HFFc6 (cell line): ENCODE measurements at places on chromosomes 5 and 9.

- no peak for DNase-seq
These were observed 185.5 kb downstream of the ARHGAP26 start for GRCh38 chr5:142955628-142956027.

DNA sequence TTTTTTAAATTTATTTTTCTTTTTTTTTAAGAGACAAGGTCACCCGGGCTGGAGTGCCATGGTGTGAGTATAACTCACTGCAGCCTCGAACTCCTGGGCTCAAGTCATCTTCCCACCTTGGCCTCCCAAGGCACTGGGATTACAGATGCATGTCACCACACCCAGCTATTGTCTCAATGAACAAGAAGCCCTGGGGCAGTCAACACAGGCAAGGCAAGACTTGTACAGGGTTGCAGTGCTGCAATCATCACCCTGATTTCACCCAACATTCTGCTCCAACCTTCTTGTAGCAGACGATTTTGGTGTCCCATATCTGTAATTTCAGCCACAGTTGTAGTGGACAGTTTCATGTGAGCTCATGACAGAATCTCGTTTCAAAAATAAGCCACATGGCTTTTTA is 205.8 kb upstream of the KIF2A start:
- DNase-seq: no peak

GRCh38 chr5:146620669-146621051 is 104.7 kb upstream of the GPR151 start:
- DNase-seq: no peak

DNA sequence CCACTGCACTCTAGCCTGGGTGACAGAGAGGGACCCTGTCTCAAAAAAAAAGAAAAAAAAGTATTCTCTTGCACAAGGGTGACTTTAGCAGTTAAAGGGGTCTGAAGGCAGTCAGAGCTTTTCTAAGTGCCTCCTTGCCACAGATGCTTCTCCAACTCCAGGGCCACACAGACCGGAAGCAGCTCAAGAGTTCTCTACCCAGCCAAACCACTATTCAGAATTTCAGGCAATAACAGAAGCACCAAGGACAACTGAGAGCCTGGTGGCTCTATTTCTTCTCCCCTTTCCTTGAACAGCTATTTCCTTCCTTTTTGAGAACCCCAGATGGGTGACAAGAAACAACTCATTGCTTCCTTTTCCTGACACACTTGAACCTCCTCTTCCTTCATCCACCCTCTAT is 2.2 kb downstream of the FAM219A start:
- no peak for DNase-seq

- no peak for DNase-seq
These were observed 32.0 kb upstream of the IL33 start for GRCh38 chr9:6183627-6184026.

GRCh38 chr5:170736966-170737365 is 46.6 kb upstream of the GABRP start:
- no peak for DNase-seq

DNA sequence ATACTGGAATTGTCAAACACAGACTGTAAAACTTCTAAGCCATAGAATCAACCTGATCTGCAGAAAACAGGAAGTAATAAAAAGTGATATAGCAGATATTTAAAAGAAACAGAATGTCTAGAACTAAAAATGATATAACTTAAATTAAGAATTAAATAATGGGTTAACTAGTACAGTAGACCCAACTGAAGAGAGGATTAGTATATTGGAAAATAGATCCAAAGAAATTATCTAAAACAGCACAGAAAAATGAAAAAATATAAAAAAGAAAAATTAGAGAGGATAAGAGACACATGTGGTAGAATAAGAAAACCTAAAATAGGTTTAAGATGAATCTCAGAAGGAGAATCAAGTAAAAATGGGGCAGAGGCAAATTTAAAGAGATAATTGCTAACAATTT is 219.9 kb downstream of the SEMA6A start:
- DNase-seq: no peak

- no peak for DNase-seq
These were observed 26.8 kb downstream of the ASS1 start for GRCh38 chr9:130471411-130472183.

DNA sequence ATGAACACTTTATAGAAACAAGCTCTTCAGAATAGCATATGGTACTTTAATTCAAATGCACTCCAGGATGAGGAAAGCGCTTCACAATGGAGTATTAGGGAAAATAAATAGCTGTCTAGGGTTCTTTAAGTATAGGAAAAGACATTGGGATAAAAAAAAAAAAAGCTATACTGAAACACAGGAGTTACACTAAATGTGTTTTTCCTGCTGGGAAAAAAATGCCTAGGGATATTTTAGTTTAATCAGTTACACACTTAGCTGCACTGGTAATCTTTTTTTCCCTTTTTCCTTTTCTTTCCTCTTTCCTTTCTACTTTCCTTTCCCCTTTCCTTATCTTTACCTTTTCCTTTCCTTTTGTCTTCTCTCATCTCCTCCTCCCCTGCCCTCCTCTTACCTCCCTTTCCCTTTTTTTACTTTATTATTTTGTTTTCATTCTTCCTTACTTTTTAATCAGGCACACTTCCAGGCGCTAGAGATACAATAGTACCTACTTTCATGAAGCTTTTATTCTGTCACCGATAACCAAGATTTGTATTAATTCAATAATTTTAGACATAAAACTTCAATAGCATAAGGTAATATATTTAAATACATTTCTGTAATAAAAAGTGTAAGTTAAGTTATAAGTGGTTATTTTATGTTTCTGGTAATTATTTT is 758.7 kb downstream of the CDH18 start:
- DNase-seq: no peak

GRCh38 chr5:50595199-50595598 is 71.2 kb upstream of the PARP8 start:
- peak; percentile 94 for DNase-seq

- no peak for DNase-seq
These were observed 139.8 kb downstream of the KCNIP1 start for GRCh38 chr5:170643591-170643990.

DNA sequence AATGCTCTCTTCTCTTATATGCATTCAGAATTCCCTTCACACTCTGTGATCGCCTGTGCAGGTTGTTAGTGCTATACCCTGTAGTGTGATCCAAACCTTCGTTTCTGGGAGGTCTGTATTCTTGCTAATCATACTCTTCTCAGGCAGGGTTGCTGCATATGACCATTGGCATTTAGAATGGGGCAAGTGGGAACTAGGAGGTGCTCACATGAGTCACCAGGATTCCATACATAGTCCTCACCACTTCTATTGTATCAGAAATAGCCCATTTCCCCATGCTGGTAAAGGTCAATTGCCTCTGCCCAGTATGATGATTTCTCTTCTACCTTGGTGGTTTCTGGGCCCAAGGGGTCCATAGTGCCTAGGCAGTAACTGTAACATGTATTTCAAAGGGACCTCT is 443.5 kb upstream of the CDH6 start:
- DNase-seq: no peak

DNA sequence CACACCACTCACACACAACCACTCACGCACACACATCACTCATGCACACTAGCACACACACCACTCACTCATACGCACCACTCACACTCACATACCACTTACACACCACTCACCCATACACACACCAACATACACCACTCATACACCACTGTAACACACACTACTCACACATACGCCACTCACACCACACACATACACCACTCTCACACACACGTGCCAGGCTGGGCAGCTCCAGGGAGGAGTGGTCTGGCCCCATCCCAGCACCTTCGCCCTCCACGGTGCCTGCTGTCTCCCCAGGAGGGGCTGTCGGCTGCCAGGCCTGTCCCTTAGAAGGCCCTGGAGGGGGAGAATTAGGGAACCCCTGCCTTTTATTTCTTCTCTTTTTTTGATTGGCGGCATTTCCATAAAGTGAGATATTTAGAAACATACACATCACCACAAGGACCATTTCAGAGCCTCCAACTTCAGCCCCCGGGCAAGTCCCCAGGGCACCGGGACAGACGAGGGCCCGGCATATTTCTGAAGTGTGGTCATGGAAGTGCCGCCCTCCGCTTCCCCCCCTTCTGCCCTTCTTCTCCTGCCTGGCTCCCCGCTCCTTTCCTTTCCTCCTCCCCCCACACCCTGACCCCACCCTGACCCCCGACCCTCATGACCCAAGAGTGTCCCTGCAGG is 6.3 kb upstream of the ASB6 start:
- no peak for DNase-seq
